ENCODE measurements at places on chromosomes 11 and 22.

GRCh38 chr22:48065892-48066291 is 1303.4 kb downstream of the TBC1D22A start:
- DNase-seq = no peak

DNA sequence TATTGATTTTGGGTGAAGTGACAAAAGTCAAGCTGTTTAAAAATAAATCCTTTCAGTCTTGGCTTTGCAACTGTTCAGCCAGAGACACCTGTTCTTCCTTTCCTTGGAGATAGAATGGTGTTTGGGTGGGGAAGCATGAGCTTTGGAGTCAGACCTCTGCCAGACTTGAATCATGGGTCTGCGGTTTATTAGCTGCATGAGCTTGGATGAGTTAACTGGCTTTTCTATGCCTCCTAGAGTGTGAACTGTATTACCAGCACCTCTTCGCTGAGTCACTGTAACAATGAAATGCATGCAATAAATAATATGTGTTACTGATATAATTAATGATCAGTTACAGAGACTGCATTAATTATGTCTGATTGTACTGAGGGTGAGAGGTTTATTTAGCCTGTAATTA is 13.5 kb upstream of the MYEOV start:
- DNase-seq = no peak

- no peak for DNase-seq
Observed at GRCh38 chr11:32381179-32381578, 54.2 kb downstream of the WT1 start.

- no peak for DNase-seq
Observed at GRCh38 chr11:94330789-94331188, 26.4 kb downstream of the IZUMO1R start.

DNA sequence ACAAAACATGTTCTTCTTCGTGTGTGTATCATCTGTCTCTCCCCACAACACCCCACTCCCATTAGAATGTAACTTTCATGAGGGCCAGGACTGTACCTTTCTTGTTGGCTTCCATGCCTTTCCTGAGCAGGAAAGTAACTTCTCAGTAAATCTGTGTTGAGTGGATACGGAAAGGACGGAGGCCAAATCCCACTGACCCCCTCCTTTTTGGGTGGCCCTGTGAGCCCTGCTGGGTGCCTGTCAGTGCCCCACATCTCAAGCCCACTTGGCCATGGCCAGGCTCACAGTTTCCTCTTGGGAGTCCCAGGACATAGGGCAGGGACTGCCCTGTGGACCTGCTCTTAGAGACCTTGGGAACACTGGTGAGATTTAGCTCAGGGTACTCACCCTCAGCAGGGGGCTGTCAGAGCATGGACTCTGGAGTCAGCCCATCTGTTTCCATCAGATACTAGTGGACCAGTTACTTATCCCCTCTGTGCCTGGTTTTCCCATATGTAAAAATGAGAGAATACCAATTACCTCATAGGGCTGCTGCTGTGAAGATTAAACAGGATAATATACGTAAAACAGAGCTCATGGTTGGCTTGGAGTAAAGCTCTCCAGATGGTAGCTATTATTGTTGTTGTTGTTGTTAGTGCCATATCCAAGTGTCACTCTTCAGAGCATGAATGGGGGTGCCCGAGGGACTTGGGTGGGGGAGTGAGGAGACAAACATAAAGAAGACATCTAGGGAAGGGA is 1.0 kb upstream of the C11orf96 start:
- no peak for DNase-seq

DNA sequence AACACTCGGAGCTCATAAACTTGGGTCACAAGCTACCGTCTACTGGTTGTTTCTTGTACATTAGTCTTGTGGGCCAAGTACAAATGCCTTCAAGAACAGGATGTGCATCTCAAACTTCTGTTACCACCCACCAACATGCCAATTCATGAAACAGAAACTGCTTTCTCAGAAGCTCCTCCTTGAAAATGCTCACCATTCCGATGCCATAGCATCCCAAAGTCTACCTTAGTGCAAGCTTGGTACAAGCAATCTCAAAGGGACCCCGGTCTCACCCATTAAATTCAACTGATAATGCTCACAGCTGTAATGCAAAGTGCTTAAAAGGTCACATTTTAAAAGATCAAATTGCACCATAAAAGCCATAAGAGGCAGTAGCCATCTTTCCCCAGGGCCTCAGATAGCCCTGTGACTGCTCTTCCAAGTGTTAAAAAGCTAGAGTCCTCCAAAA is 31.8 kb upstream of the CCDC34 start:
- no peak for DNase-seq

DNA sequence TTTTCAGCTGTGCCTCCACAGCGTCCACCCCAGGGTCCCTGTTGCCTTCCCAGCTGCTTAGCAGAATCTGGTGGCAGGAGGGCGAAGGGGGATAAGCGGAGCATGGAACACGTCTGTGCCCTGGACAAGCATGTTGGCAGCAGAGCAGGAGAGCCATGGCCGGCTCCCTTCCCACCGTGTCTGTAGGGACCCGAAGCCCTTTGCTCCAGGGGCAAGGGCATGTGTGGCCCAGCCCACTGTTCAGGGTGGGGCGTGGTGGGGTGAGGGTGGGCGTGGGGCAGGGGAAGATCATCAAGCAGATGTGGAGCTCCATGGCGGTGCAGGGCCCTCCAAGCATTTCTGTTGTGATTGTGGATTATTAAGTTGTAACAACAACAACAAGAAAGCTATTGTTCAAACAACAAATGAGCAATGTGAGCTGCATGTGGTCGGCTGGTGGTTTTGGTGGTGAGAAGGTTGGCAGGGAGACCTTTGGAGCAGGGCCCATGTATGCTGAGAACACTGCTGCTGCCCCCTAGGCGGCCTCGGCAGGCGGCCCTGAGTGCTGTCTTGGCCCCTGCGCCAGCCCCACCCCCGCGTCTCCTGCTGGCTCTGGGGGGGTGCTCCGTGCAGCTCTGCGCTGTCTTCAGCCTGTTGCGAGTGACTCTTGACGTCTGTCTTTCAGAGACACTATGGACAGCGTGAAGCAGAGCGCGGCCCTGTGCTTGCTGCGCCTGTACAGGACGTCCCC is 50.9 kb downstream of the AP2A2 start:
- no peak for DNase-seq

DNA sequence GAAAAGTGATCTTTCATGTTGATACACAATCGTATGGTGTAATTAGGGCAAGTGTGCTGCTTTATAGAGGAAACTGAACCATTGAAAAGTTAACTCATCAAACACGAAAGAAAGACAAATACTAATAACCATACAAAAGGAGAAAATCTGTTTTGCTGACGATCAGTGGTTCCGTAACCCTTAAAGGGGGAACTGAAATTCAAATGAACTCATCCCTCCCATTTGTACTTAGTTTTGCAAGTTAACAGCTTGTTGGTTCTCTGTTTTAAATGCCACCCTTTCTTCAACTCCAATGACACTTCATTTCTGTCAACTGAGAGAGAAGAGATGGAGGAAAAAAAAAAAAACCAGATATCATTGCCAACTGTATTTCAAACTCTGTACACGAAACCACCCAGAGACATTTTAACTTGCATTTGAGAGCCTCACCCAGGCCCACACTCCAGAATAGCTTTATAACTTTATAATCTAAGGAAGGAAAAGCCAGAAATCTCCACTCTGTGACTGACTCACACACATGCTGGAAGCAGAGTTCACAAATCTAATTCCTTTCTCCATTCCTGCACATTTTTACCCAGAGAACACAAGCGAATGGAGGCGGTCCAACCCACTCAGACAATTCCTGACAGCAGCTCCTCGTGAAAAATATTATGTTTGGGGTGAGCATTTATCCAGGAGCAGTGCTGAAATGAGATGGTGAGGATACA is 17.4 kb upstream of the CSNK2A3 start:
- DNase-seq = no peak

DNA sequence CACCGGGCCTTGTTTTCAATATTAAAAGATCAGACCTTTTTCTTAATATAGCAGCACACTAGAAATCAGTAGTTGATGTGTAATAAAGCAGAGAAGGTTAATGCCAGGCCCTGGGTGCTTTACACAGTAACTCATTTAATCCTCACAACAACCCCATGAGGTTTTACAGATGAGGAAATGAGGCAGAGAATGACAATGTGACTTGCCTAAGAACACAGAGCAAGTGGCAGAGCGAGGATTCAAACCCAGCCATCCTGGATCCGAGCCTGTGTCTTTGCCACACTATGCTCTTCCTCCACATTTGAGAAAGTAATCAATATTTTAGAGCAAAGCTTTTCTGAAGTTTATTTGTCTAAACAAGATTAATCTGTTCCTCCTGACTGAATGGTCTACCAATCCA is 7.2 kb downstream of the JAML start:
- DNase-seq = no peak

- no peak for DNase-seq
Observed at GRCh38 chr11:126480015-126480409, 124.5 kb downstream of the ST3GAL4 start.

- DNase-seq = no peak
Observed at GRCh38 chr11:65060913-65061408, 2.6 kb upstream of the NAALADL1 start.

GRCh38 chr22:19832476-19833108 is 22.1 kb downstream of the GNB1L start:
- no peak for DNase-seq

DNA sequence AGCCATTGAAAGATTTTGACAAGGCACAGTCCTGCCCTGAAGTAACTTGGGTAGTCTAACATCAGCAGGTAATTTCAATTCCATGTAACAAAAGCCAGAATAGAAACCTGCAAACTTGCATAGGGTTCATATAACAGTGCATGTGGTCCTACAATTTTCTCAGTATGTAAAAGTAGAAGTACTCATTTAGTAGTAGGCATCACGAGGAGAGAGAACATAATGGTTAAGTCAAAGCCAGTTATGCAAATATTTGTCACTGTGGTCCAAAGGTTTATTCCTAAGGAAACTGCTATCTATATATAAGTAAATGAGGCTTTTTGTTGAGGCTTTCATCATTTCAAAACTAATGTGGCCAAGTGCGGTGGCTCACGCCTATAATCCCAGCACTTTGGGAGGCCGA is 10.1 kb downstream of the ATP5MG start:
- DNase-seq = no peak

GRCh38 chr11:126310992-126311310 is 7.1 kb downstream of the DCPS start:
- no peak for DNase-seq

DNA sequence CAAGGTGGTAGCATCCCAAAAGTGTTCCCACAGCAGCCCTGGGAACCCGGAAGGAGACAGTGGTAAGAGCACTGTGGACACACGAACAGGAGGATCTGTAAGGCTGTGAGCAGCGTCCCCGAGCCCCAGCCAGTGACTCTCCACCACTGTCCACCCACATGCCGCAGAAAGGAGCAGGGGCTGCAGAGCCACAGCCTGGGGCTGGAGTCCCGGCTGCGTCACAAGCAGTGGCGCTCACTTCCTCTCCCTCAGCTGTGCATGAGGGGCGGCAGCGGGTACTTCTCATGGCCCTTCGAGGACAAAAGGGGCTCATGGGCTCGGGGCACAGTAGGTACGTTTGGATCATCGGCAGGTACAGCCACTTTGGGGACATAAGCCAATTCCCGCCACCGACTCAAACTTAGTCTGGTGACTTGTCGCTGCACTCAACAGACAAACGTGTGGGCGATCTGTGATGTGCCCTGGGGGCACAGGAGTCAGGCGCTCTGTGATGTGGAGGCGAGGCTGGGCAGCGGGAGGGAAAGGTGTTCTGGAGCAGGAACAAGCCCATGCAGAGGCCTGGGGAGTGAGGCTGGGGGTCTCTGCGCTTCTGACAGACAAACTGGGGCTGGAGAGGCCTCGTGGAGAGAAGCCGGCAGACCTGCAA is 68.5 kb downstream of the SCUBE1 start:
- no peak for DNase-seq

DNA sequence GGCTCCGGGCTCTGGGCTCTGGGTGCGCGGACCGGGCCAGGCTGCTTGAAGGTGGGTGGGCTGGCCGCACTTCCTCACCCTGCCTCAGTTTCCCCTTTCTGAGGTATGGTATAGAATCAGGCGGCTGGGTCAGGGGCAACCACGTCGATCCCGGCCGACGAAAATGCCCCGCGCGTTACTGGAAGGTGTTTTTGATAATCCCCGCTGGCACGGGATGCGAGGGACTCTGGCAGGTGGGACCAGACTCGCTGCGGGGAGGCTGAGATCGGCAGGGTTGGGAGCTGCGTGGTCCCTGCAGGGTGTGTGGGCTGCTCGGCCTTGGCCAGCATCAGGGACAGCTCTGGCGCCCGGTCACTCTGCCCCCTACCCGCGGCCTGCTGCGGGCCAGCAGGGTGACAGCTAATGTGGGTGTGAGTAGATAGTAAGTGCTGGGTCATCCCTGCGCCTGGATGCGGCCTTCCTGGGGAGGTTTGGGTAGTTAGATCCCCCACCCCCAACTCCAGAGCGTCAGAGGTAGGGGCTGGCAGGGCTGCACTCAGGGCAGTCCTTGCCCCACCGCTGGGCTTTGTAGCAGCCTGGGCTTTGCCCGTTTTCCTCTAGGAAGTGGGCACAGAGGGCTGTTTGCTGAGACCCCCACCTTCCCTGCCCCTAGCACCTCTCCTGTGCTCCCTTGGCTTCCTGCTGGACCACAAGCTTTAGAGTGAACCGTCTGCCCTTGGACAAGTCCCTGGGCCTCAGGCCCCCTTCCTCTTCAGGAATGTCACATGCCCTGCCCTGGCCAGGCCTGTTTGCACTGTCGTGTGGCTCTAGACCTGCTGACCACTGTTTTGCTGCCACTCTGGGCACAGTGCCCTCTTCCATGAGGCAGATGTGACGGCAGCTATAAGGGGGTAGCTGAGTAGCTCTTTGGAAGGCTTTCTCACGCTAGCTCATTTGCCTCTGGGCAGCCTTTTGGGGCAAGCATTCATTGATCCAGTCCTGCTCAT is 579 bp downstream of the TANGO2 start:
- DNase-seq = no peak

DNA sequence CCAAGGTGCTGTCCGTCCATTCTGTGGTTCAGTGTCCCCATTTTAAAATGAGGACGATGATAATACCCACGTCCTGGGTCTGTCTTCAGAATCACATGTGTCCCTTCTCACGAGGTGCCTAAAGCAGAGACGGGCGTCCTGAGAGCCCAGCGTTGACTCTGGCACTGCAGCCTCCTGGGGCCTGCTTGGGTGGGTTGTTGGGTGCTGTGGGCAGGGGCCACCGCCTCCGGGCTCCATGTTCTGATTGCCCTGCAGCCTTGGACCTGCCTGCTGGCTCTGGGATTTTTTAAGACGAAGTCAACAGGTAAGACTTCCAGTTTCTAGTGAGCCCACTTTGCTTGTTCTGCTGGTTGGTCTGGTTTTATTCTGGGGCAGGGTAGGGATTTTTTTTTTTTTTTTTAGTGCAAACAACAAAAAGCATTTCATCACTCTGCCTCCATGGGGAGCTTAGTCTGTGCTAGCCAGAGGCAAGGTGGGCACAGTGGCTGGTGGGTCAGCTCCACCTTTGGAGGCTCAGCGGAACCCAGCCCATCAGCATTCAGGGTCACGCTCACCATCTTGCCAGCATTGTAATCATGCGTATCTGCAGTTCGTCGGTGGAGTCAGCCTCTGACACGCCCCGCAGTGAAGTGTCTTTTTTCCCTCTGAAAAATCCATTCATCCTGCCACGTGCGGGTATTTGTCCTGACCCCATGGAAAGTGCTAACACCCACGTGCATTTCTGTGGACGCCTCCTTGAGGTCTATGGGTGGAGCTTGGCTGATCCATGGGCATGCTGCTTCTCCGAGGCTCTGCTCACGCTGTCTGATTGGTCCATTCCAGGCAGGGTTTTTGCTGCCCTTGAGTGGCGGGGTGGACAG is 28.3 kb downstream of the NADSYN1 start:
- DNase-seq = no peak

- no peak for DNase-seq
Observed at GRCh38 chr11:78400116-78400515, 17.5 kb downstream of the GAB2 start.

All from stimulated activated CD8-positive, alpha-beta memory T cell treated with anti-CD3 and anti-CD28 coated beads, Interleukin-12 subunit alpha, Interleukin-12 subunit beta, amount 100 ng/mL, for 1 hour (primary cell).